ENCODE measurements at places on chromosomes 4 and X.

- DNase-seq = no peak
These were observed 197.4 kb downstream of the PTTG2 start for GRCh38 chr4:38157592-38157991.

DNA sequence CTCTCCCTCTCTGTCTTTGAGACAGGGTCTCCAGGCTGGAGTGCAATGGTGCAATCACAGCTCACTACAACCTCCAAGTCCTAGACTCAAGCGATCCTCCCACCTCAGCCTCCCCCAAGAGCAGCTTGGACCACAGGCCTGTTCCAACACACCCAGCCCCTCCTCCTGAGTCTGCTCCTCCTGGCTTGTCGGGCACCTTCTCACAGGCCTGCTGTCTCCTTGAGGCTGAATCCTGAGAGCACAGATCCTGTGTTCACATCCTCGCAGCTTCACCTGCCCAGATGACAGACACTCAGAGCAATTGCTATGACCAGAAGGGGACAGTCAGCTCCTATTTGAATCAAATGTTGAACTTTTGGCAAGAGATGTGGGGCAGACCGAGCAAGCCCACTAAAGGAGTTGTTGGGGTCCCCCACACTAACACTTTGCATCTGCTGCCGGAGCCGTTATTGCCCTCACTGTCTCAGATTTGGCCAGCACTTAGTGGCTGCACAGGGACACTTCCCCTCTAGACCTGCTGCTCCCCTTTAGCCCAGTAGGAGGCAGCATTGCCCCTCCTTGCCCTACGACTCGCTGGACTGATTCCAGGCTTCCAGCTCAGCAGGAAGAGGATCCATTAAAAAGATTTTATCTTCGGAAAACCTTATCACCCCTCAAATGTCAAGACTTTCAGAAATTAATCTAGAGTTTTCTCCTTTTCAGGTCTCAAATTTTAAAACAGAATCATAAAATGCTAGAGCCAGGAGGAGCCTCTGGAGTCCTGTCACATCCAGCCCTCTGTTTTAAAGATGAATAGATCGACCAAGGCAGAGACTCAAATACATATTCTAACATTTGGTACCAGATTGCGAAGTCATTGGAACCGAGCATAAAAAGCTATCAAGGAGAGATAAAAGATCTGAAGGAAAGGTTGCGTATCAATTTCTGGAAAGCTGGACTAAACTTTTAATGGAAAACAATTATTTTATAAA, 113.7 kb downstream of the USP46 start:
- DNase-seq = peak; percentile 35

GRCh38 chr4:57668621-57669020, 558.4 kb upstream of the IGFBP7 start:
- no peak for DNase-seq

- DNase-seq = no peak
These were observed 105.8 kb upstream of the DCLK2 start for GRCh38 chr4:149972407-149972806.

- DNase-seq = no peak
These were observed 20.4 kb downstream of the TMEM271 start for GRCh38 chr4:555566-556275.

- DNase-seq = no peak
These were observed 148.8 kb downstream of the MGST2 start for GRCh38 chr4:139814323-139815015.

DNA sequence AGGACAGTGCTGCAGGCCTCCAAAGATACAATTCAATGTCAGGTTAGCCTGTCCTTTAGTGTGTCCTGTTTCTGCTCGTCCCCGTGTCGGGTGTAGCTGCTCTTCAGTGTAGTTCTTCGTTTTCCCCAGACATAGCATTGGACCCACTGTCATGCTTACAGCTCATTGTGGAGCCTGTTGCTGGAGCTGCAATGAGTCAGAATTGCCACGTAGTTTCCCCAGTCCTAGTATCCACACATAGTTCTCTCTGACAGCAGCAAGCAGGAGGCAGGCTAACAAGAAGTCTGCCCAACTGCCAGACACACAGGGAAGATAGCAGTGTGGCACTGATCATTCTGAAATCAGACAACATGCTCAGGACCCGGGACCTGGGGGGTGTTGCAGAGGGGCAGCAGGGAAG, 49.2 kb downstream of the MOSPD2 start:
- DNase-seq = no peak

DNA sequence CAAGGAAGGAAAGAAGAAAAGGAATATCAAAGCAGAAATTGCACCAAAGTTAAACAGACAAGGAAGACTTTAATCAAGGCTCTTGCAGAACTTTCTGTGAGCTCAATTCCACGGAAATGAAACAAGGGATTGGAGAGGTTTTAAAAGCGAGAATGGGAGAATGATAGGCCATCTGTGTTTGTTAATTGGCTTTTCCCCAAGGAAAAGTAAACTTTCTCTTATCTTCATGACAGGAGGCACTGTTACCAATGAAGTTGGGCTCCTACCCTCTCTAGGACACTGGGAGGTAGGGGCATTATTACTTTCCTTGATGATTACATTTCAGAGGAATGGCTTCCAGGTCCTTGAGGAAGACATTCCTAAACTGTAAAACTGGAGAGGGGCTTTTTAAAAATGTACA, 328.8 kb upstream of the NWD2 start:
- no peak for DNase-seq

- DNase-seq = no peak
These were observed 15.9 kb downstream of the RGS12 start for GRCh38 chr4:3308691-3309090.

- no peak for DNase-seq
These were observed 765.3 kb upstream of the GRIA3 start for GRCh38 chrX:122418758-122419157.

- DNase-seq = no peak
These were observed at the start of gene TAF7L for GRCh38 chrX:101290957-101291603. TAF7L (minus strand) TSS chrX:101291334; CDS start chrX:101287543, 3,791 bp downstream.

DNA sequence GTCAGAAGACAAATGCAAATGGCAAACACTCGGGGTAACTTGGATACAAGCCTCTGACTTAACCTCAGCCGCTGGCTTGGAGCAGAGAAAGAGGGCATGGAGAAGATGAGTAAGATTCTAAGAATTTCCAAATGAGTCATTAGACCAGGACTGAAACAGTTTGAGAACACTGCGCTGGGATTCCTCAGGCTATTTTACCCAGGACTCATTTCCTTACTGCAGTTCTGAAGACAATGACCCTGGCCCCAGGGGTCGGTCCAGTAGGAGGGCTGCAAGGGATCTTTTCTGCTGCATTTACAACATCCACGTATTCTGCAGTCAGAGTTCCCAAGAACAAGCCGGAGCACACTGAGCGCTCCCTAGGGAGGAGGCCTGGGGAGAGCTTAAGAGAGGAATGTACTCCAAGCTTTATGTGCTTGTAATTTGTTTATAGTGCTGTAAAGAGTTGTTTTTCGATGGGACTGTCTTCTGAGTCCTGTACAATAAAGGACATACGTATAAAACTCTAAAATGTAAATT, 27.3 kb upstream of the SORBS2 start:
- no peak for DNase-seq

DNA sequence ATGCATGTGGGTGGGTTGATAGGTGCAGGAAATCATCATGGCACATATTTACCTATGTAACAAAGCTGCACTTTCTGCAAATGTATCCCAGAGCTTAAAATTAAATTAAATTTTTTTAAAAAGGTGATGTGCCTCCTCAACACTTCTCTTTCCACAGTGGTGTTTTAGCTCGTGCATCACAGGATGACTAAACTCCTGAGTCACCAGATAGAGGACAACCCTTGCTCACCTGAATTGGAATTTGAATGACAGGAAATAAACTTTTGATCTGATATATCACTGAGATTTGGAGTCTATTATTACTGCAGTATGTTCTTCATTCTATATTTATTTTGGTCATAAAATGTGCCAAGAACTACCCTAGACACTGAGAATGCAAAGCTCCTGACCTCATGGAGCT, 185.3 kb downstream of the MAPK10 start:
- no peak for DNase-seq
